Cardiac fibroblast (primary cell): ENCODE measurements at places on chromosomes 5 and 9.

DNA sequence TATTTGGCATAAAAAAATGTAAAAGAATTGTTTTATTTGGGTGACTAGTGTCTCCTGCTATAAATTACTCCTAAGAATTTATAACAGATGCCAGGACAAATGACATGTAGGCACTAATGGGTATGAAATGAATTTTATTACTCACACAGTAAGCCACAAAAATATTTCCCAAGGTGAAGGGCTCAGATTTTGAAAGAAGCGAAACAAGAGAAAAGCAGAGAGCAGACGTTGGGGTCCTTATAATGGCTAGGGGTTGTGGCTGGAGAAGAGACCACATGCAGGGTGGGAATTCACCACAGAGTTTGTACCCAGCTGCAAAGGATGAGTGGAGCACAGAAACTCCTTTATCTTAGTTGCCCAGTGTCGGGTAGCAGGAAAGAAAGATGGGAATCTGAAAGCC lies 45.0 kb upstream of the PRR16 start:
- DNase-seq, result no peak

DNA sequence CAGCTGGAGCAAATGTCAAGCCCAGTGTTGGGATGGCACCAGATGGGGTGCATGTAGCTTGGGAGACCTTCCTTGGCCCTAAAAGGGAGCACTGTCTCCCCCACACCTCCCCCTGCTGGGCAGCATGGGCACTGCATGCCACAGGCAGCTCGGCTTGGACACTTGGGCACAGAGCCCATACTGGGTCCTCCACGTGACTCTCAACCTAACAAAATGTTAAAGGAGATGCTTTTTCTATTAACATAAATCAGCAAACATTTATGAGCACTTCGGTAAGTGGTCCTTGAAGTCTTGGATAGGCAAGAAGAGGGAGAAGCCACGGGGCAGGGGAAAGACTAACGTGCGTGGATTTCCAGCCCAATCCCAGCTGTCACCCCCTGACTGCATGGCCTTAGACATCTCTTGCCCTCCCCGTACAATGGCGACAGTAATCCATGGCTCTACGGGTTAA lies 23.9 kb upstream of the MAPK9 start:
- DNase-seq, result peak; percentile 67

GRCh38 chr5:88678770-88679381 lies 204.1 kb downstream of the MEF2C start:
- no peak for DNase-seq

- peak; percentile 73 for DNase-seq
Measured at GRCh38 chr5:78907255-78907891, 77.7 kb downstream of the ARSB start.

DNA sequence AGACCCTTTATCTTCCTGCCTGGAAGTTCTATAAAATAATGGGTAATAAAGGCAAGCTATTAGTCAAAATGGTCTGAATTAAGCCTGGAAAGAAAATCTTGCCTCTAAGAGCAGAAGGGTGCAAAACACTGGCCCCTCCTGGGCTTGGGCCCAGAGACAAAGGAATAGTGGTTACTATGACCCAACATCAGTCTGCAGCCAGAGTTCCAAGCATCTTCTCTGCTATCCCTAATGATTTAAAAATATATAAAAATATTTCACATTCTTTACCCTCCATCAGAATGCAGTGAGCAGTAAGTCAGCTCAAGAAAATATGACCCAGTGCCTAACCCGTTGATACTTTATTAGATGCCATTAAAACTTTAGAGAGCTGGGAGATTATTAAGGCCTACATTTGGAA lies 14.7 kb downstream of the TNFAIP8 start:
- no peak for DNase-seq

GRCh38 chr5:15585841-15586591 lies 86.0 kb downstream of the FBXL7 start:
- no peak for DNase-seq

DNA sequence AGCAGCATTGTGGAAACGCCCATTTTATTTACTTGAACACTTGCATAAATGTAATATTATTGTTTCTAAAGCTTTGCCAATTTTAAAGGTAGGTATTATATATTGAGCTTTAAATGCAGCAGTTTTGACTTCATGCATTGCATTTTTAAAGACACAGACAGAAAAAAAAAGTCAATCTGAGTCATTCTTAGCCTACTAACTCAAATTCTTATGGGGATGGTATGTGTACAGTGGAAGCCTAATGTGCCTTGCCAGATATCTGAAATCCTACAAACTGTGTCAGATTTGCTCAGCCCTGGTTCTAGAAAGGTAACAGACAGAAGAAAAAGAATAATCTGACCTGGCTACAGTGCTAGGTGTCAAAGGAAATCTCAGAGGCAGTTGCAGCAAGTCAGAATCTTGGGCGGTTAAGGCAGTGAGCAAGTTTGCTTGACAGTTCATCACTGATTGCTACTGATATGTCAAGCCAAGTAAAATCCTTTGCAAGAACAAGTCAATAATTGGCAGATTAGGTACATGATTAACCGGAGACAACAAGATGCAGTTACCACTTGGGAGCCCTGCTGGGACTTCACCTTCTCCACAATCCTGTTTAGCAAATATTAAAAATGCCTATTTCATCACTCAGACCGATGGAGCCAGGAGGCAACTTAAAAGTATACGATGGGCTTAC lies 224.8 kb upstream of the WWC1 start:
- no peak for DNase-seq

DNA sequence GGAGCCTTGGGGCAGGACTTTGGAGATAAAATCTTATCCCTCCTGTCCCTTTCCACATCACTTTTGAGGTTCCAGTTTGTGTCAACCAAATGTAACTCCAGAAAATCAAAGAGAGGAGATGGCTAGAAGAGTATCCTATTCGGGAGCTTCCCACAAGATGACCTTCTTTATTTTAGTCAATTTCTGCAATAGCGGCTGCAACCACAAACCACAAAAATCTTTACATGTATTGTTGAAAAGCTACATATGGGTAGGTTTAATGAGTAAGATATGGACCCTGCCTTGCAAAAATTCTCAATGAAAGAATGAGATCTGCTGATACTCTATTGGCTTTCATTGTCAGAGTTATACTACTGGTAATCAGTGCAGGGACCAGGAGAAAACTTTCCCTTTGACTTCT lies 92.2 kb upstream of the MAMDC2 start:
- no peak for DNase-seq

DNA sequence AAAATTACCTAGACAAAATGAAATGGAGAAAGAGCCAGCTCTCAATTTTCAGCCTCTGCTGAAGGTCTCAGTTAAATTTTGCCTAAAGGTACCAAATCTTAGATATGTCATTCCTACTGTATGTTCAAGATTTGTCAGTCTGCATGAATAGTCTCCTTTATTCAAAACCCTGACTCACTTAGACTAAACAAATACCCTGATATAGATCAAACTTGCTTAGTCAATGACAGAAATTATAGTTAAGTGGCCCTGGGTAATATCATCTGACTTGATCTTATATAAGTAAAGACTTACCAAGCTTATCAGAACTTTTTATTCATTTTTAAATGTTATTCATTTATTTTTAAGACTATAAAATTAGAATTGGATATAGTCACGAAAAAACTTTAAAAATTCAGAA lies 12.2 kb downstream of the MEGF9 start:
- DNase-seq, result no peak

DNA sequence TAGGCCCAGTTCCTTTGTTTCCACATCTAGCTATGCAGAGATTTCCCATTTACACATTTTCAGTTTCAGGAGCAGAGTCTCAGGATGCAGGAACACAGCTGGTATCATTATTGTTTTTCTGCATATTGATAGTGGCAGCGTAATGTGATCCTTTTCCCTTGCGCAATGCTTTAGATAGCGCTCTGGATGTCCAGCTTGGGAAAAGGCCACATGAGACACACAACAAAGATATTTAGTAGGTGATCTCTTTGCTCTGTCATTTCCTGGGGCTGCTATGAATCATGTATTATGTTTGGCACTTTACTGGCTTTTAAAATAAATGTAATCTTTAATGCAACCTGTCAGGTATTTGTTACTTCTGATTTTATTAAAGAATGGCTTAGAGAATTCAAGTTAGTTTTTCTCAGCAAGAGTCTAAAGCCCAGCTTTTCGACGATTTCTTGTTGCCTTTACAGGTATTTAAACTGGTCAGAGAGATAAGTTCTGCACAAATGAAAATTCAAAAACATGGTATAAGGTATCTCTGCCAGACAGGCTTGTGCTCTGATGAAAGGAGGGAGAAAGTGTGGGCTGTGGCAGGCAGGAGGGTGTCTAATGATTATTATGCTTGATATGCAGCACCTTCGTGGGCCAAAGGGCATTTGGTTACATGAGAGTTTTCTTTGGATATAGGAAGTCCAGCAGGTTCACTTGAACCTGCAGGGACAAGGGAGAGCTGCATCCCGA lies 42.2 kb downstream of the PTTG1 start:
- peak; percentile 66 for DNase-seq

DNA sequence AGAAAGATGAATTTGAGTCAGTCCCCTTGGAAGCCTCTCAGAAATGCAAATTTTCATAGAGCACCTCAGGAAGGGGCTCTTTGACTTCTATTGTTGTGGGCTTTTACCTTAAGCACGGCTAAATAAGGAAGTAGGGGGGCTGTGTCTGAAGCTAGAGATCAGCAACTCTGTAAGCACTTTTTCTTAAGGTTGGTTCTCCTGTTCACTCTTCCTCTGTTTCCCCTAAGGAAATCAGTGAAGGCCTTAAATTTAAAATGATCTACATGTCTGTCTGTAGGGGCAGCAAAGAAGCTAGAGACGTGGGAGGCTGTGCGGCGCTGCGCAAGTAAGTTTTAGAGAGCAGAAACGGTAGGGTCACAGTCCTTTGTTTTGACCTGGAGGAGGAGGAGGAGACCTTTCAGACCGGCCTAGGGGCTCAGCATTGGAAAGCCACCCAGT lies 1.2 kb upstream of the CDC14B start:
- no peak for DNase-seq

GRCh38 chr5:67799732-67800234 lies 415.8 kb upstream of the PIK3R1 start:
- DNase-seq, result peak; percentile 54

- DNase-seq, result peak; percentile 28
Measured at GRCh38 chr5:97224112-97224750, 41.2 kb upstream of the RIOK2 start.

GRCh38 chr5:35274839-35275509 lies 44.7 kb upstream of the PRLR start:
- DNase-seq, result no peak

DNA sequence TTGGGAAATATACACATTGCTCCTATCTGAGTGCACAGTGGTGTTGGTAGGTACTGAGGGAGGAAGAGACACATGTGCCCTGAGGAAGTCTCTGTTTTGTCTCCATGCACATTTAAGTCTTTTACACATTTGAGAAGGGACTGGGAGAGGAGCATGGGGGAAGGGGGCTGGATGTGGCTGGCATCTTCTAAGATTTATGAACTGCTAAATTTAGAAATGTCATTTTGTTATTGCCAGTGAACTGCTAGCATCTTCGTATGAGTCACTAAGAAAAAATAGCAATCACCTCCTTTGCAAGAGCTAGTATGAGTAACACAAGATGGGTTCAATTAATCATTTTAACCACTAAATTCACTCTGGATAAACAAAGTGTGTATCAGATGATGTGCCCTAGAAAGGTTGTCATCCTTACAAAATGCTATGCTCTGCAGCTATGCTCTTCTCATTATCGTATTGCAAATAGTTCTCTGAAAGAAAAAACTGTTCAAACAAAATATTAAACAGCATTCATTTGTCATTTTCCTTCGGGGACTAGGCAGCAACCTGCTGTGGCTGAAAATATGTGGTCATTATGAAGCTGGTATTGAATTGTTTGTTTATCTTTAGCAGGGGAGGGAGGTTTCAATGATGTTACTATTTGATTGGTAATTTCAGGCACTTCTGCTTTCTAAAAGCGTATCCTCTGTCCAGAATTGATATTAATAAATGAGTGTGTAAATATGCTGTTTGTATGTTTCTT lies 236.5 kb downstream of the DMRTA1 start:
- peak; percentile 22 for DNase-seq

- no peak for DNase-seq
Measured at GRCh38 chr9:19935422-19935821, 146.6 kb upstream of the SLC24A2 start.

DNA sequence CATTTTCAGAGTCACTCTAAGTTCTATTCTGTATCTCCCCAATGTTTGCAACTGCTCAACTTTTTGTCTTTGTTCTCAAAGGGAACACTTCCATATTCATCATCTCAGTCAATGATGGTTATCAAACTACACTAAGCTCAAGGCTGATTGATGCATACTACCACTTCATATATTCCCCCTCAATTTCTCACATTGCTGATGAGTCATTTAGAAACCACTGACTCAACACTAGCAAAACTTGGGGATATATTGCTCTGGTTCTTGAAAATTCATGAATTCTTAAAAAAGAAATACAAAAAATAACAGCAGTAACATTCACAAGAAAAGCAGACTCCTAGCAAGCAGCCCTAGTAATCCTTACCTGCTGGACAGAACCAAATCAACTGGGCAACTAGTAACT lies 52.2 kb downstream of the ABHD17B start:
- no peak for DNase-seq

GRCh38 chr9:128062846-128063831 lies 4.0 kb downstream of the NAIF1 start:
- DNase-seq, result no peak

GRCh38 chr9:136488247-136489214 lies 5.7 kb upstream of the SEC16A start:
- DNase-seq, result peak; percentile 55

DNA sequence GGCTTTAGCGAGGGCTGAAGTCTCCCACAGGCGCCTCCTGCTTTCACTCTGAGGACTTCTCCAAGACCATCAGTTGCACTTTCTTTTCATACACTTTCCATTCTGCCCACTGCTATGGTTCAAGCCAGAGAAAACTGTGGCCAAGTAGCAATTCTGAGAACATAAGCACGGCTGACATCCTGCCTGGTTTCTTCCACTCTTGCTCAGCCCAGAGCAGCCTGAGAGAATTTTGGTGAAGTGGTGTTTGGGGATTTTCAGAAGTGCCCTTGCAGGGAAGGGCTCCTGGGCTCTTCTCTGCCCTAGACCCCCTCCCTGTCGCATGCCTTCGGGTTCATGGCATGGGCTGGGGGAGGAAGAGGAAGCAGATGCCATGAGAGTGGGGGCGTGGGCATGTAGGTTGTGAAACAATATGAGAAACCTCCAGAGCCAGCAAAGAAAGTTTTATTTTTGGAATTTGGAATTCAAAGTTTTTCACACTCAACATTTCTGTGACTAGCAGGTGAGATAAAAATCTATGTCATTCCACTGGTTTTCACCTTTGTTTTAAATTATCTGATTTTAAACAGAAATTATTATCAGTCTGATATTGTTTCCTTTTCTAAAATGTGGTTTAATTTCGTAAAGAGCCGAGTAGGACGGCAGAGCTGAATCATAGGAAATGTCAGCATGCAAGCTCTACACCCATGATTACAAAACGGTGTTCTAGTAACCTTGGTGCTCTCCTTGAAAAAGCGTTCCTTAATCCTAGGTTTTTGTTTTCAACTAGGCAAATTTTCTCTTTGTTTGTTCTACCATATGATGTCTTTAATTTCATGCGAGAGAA lies 27.8 kb upstream of the TNFSF8 start:
- DNase-seq, result peak; percentile 5
